ENCODE measurements at places on chromosomes 3 and 15. TPM values are rescaled to one million over a fixed set of nuclear protein-coding genes. Genes with fewer than 3 reads are reported as not detected.

DNA sequence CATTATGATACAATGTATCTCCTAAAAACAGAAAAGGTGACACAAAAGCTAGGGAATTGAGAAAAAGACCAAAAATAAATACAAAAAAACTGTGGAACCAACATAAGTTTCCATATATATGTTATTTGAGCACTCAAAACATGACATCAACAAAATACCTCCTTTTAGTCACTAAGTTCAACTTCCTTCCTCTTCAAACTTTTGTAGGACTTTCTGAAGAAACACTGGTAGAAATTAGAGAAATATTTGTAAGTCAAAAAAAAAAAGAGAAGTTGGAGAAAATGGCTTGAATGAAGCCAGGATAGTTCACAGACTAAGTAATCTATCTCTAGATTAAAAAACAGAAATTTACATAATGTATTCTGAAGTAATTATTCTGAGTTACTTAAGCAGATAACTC lies 208.4 kb upstream of the ALCAM start:
- no peaks in the 10 kb centered on the region for H3K36me3 ChIP-seq
- no peaks in the 10 kb centered on the region for H3K27me3 ChIP-seq
- no peak overlapping the region for H3K27ac ChIP-seq

DNA sequence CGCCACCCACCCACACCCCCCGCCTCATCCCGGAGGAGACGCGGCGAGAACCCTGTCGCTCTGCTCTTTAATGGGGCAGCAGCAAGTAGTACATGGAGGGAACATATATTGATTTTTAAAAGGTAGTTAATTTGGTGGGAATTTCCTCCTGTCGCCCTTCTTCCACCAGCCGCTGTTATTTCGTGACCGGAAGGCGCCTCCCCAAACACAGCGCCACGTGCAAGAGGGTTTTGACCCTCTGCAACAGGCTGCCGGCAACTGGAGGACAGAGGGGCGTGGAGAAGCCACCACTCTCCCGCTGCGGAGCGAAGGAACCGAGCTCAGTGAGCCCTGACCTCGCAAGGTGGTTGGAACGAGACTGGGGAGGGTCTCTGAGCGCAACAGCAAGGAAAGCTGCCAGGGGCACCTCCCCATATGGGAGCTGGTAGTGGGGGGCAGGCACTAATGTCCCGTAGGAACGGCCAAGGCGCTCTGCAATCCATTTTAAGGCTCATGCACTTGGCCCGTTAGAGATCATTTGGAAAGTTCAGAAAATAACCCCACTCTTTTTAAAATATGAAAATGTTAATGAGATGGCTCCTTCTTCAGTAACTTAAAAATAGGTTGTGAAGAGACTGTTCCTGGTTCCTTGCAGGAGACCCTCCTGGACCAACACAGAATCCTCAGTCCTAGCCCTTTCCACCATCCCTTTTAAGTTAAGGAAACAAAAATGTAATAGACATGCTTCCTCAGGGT lies 4.3 kb downstream of the ONECUT1 start:
- peaks cover 52% of the 10 kb centered on the region for H3K4me1 ChIP-seq
- H3K27ac ChIP-seq, result no peak overlapping the region
- DNase-seq, result no peak

NISCH gene
- total RNA-seq, result 26.6 TPM

GRCh38 chr3:126130981-126131745 lies 47.2 kb upstream of the SLC41A3 start:
- H3K4me3 ChIP-seq, result no peak overlapping the region
- DNase-seq, result no peak
- H3K36me3 ChIP-seq, result no peaks in the 10 kb centered on the region
- no peaks in the 10 kb centered on the region for H3K27me3 ChIP-seq

GRCh38 chr3:177300039-177300833 lies 103.0 kb upstream of the TBL1XR1 start:
- no peaks in the 10 kb centered on the region for H3K27me3 ChIP-seq
- H3K36me3 ChIP-seq, result no peaks in the 10 kb centered on the region
- H3K27ac ChIP-seq, result no peak overlapping the region
- DNase-seq, result no peak
